ENCODE measurements at places on chromosomes 11 and 22.

DNA sequence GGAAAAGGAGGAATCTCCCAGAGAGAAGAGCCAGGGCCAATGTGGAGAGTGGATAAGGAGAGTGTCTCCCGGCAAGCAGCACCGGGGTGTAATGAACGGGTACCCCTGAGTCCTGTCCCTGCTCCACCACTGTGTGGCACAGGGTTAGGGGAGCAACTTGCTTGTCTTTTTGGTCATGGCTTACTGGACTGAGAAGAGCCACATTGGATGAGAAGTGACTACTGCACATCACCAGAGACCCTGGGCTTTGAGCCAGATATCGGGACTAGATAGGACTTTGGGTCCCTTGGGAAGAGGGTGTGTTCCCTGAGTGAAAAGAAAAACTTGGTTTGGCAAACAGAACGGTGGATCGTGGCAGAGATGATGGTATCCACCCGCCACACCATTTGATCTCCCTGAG, 24.6 kb downstream of the SDHAF2 start:
- DNase-seq, result no peak

- DNase-seq, result no peak
These were observed 90.2 kb upstream of the KCNQ1OT1 start for GRCh38 chr11:2789791-2790567.

DNA sequence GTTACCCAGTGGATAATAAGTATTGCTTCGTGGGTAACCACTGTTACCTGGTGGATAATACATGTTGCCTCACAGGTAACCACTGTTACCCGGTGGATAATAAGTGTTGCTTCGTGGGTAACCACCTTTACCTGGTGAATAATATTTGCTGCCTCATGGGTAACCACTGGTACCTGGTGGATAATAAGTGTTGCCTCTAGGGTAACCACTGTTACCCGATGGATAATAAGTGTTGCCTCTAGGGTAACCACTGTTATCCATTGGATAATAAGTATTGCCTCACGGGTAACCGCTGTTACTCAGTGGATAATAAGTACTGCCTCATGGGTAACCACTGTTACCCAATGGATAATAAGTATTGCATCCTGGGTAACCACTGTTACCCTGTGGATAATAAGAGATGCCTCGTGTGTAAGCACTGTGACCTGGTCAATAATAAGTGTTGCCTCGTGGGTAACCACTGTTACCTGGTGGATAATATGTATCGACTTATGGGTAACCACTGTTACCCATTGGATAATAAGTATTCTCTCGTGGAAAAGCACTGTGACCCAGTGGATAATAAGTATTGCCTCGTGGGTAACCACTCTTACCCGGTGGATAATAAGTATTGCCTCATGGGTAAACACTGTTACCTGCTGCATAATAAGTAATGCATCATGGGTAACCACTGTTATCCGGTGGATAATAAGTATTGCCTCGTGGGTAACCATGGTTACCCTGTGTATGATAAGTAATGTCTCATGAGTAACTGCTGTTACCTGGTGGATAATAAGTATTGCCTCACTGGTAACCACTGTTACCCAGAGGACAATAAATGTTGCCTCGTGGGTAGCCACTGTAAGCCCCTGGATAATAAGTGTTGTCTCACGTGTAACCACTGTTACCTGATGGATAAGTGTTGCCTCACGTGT, 20.1 kb upstream of the NXPE4 start:
- DNase-seq, result no peak

DNA sequence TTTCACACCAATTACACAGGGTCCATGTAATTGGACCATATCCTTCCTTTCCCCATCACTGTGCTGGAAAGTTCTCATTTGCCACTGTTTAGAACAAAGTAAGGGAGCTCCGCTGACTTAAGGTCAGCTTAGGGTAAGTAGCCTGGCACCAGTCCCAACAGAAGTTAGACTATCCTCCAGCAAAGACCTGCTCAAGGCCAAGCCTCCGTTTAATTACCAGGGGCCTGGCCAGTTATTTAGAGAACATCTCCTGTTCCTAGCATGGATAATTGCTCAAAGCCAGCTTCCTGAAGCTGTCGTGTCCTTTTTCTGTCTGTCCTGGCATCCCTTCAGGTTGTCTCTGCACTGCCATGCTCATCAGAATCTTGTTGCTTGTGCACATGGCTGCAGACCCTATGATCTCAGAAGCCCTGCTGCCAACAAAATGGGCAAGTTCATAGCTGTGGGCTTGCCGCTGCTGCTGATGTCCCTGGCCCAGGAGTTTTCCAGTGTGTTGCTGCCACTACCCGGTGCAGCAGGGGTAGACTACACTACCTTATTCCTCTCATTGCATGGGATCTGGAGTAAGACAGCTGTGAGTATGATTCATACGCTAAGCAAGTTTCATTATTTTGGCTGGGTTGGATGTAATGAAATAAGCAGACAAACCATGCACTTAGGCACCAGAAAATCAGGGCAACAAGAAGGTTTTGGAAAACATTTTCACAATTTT, 8.1 kb downstream of the OR8A1 start:
- DNase-seq, result no peak
